ENCODE measurements at places on chromosomes 5 and 9.

DNA sequence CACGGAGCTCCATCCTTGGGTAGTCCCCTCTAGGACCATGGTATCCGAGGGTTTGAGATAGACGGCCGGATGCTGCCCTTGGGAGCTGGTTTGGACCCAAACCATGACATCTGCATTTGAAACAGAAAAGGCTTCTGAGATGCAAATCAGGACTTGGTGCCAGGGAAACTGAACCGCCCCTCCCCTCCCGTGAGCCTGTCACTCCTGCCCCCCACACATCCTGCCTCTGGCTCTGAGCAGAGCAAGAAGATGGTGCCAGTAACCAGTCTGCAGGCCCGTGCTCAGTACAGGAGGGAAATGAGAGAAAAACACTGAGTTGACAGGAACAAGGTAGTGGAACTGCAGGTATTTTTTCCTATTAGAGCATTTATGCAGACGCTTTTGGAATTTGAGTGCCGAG is 18.6 kb downstream of the ARPC5L start:
- DNase-seq: no peak

DNA sequence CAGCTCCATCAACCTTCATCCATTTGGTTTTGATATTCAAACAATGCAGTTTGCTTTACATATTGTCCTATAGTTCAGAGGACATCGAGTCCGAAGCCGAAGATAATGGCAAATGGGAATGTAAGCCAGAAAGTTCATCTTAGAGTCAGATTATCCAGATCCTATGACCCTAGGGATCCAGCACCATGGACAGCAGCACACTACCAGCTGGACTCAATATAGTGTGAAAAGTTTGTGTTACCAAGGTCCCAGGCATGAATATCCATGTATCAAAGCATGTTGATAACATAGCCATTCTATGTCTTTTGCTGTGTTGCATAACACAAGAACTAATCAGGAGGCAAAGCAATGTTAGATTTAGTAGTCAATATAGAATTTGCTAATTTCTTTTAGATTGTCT is 46.3 kb downstream of the FSTL4 start:
- DNase-seq: no peak

DNA sequence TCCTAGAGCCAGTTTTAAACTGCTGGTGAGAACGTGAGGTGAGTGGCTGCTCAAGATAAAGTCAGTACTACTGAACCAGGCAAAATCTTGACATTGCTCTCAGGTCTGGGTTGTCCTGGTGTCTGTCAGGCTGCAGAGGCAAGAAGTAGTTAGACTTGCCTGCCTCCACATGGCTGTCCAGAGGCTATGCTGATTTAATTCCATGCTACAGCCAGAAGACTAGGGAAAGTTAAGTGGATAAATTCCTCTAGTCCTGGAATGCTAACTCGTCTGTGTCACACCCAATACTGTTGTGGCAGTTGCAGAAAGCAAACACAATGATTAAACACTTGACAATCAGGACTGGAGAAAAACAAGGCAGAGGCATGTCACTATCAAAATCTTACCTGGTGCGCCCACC is 118.9 kb downstream of the ACER2 start:
- no peak for DNase-seq

GRCh38 chr5:81397176-81397575 is 3.2 kb upstream of the ACOT12 start:
- no peak for DNase-seq

DNA sequence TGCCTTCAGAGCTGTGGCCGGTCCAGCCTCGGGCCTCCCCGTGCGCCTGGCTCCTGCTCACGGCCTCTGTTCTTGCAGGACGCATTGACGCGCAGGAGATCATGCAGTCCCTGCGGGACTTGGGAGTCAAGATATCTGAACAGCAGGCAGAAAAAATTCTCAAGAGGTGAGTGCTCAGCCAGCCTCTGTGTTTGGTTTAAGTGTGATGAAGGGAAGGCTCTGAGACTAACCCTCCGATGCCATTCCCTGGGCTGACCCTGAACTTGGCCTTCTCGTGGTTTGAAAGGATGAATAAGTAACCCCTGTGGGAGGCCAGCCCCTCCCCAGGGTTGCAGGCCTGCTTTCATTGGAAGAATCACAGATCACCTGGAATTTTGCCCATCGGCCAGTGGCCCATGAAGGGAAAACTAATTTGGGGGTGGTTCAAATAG is 26.3 kb downstream of the PTGES2 start:
- DNase-seq: no peak

- DNase-seq: no peak
Measured at GRCh38 chr9:121013911-121014310, 36.2 kb downstream of the C5 start.

DNA sequence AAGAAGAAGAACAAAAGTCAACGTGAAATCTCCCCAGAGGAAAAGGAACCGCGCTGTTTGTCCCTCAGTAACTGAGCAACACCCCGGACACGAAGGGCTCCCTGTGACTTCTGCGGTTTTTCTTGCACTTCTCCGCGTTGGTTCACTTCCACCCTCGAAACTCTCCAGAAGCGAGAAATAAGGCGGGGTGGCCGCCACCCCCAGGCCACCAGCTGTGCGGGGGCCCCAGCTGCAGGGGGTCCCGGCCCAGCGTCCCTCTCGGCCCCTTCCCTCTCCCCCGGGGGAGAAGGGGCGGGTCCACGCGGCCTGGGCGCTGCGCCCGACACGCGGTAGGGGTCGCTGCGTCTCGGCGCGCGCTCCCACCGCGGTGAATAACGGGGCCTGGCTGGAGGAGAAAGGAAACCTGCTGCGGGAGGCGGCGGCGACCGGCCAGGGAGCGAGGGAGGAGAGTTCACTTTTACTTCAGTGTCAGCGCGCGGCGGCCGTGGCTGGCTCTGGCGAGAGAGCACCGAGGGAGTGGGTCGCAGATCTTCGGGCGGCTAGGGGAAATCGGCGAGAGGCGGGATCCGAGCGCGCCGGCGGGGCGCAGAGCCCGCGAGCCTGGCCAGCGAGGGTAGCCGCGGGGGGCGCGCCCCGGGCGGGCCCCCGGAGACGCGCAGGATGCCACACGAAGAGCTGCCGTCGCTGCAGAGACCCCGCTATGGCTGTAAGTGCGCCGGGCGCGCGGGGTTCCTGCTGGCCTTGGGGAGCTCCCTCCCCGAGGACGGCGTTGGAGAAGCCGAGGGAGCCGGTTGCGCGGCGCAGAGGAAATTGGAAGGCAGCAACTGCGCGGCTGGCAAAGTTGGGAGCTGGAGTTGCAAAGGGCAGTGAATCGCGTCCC is at the start of gene IQGAP2:
TSS of gene IQGAP2 (plus strand) at position 400 of the 880 bp plus-strand sequence. CDS start at position 661, 261 bp downstream.
- DNase-seq: peak; percentile 88

Data from spinal cord (tissue), 10 donors.